CD4-positive, alpha-beta T cell treated with Interleukin-1 beta for 1 hour (primary cell): ENCODE measurements at places on chromosomes 6 and 20.

DNA sequence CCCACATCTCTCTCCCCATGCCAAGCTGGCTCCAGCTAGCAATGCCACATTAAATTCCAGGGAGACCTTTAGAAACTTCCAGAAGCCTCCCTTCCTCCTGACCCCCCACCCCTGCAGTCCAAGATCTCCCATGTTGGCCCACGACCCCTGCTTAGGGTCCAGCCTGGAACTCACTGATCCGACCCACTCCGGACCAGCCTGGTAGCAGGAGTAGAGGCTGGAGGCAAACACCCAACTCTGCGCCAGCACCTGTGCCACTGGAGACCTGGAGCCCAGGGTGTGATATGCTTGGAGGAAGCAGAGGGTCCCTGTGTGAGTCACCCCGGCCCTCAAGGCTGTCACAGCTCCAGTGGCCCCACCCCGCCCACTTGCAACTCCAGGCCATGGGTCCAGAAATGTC lies 3.3 kb upstream of the ULBP1 start:
- no peak for DNase-seq

DNA sequence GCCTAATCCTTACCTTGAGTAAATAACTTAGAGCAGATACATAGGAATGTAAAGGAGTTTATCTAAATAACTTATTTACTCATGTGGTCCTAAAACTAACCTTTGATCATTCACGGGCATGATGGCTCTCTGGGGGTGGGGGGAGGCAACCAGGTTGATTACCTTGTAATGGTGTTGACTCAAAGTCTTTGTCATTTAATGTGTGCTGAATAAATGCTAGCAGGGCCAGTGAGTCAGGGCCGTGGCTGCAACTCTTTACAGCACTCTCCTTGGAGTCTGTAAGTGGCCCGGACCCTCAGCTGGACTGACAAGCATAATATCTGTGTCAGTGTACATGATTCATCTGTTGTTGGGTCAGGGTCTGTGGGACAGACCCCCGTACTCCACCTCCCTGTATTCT lies 203.0 kb downstream of the EPM2A start:
- DNase-seq: no peak

DNA sequence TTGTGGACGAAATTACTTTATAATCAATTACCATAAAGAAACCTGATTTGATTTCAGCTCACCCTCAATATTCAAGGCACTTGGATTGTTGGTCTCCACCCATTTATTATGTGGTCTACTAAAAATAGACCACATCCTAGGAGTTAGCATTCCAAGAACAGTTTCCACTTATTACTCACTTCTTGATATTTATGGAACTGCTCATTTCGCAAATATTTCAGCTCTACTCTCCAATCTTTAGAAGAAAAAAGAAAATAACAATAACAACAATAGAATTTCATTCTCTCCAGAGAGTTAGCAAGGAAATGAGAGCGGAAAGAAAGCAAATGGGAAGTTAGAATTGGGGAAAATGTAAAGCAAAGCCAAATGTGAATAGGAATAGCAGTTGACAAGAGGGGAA lies 26.2 kb upstream of the HDAC2 start:
- DNase-seq: no peak

- DNase-seq: no peak
These were observed 225.3 kb upstream of the FAM83B start for GRCh38 chr6:54621285-54621684.

DNA sequence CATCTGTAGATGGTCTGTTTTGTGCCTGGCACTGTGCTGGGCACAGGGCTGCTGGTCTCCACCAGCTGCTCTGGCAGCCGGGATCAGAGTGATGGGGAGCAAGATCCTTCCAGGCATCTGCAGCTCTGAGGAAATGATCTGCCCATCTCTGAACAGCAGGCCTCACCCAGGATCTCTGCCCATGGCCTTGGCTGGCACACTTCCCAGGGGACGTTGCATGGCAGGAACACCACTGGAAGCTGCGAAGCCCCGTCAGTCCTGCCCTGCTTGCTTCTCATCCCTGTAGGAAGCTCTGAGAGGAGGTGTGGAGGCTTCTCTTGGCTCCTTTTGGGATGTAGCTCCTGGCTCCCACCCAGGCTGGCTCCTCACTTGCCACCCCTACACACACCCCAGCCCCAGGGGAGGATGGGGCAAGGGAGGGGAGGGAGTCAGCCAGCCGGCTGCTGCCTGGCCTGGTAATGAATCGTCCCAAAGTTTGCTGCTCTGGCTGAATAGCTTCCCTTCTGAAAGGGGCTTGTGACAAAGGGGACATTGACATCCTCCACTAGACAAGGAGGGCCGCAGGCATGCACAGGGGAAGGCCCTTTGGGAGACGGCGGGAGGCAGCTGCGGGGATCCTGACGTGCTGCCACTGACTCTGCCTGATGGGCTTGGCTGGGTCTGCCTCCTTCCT lies 108.9 kb downstream of the VEGFA start:
- no peak for DNase-seq

- DNase-seq: no peak
These were observed 16.8 kb upstream of the ARMC12 start for GRCh38 chr6:35719830-35720733.

- DNase-seq: no peak
These were observed 2.4 kb downstream of the CTCFL start for GRCh38 chr20:57522380-57523140.

DNA sequence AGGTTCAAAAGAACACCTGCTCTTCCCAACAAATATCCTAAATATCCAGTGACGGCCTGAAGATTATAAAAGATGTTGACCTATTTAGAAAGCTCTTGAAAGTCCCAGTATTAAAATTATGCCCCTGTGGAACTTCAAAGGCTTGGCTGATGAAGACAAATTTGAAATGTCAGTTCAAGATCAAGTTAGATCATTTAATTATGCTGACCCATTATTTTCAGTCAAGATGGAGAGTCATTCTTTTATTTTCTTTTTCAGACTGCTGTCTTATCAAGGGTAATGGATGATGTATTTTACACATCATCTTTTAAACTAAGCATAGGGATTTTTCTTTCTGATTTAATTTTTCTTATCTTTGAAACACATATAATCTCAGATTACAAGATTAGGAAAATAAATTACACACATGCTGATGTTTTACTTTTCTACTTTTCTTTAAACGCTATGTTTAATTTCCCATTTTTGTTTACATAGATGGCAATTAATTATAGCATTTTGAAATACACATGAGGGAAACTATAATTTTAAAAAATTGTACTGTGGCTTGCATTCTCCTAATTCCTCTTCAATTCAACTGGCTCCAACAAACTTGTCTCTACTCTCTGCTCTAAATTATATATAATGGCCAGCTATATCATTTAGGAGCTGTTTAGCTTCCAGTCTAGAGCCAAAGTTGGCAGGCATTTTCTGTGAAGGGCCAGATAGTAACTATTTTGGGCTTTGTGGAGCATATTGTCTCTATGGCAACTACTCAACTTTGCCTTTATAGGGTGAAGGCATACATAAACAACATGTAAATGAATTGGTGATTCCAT lies 123.7 kb downstream of the RCAN2 start:
- no peak for DNase-seq

GRCh38 chr6:153160221-153160620 lies 29.1 kb upstream of the RGS17 start:
- DNase-seq: no peak

GRCh38 chr6:15391500-15391899 lies 145.6 kb downstream of the JARID2 start:
- DNase-seq: no peak

DNA sequence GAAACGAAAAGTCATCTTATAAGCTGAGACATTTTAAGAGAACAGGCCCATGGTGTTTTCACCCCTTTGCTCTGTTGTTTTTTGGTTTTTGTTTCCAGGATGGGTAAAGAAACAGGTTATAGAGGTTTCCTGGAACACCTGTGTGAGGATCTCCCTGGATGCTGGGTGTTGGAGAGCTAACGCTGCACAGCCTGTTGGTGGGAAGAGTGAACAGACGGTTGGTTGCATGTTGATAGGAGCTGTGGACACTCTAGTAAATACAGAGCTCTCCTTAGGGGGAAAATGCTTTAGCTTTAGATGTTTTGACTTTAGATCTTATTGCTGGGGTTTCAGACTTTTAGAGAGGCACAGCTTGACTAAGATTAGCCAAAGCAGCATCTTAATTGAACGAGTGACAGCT lies 235.2 kb downstream of the SOX4 start:
- no peak for DNase-seq
